ENCODE measurements at places on chromosomes 11 and 22.

DNA sequence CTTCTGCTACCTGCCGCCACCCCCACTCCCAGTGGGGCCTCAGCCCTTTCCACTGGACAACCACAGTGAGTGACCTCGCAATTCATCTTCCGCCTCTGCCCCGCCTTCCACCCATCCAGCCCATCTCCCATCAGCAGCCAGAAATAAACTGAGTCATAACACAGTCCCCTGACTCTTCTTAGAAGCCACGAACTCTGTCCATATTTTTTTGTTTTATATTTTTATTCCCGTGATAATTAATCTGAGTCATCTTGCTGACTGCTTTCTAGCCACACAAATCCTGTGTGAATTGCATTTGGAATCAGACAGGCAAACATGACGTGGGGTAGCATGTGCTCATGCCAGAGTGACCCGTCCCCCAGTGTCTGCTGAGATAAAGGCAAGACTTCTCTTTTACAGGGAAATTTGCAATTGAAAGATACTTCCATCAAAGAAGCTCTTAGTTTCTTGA, 7.0 kb downstream of the FADD start:
- DNase-seq, result no peak

DNA sequence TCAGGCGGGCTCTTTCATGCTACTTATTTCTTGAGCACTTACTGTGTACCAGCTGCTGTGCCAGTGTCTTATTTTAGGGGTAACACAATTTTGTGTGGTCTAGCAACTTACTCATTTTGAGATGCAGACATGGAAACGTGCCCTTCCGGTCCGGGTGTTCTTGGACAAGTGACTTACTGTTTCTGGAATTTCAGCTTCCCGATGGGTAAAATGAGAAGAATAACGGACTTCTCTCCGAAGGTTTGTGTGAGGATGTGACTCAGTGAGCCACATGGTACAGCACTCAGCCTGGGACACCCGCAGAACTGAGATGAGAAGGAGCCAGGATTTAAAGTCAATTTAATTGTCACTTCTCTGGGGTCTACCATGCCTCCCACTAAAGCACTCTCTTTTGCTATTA, 114.5 kb upstream of the SYT13 start:
- no peak for DNase-seq

DNA sequence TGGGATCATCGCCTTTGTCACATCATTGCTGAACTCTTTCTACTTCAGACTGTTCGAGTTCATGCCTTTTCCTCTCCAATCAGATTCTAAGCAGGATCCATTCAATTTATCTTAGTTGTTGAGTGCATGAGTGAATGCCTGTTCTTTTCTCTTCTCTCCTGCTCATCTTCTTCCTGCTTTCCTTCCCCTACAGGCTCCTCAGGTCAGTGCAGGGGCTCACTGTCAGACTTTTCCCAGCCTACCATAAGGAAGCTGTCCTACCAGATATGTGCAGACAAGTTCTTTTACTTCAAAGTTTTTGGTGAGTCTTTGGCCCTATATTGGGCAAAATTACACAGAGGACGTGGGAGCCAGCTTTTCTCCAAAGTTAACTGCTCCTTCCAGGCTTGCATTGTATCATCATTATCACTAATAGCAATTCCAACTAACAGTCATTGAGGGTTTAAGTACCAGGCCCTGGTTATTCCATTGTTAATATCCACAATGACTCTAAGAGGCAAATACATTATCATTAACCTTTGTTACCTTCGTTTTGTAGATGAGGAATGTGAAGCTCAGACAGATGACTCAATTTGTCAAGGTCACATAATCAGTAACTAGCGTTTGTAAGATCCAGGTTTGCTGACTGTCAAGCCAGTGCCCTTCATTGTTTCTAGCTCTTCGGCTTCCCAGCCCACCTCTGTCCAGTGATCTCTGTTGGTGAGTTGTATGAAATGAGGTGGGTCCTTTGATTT, 30.4 kb downstream of the OR6Q1 start:
- peak; percentile 80 for DNase-seq

DNA sequence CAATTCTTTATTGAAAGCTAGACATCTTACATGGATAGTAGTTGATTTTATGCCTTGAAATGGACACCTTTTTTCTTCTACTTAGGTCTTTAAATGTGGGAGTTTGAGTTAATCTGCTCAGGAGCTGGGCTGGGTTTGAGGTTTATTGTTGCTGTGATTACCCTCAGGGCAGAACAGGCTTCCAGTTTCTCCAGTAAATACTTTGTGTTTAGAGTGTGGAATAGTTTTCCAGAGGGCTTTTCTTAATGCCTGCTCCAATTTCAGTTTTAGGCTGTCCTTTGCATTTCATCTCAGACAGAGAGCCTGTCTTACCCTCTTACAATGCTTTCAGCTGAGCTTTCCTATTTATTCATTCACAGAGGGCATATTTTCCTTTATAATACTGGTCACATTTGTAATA, 69.9 kb upstream of the ADORA2A start:
- no peak for DNase-seq

GRCh38 chr11:91823252-91823830, 401.3 kb upstream of the FAT3 start:
- no peak for DNase-seq

- DNase-seq, result no peak
Observed at GRCh38 chr11:48047616-48048015, 67.3 kb downstream of the PTPRJ start.

DNA sequence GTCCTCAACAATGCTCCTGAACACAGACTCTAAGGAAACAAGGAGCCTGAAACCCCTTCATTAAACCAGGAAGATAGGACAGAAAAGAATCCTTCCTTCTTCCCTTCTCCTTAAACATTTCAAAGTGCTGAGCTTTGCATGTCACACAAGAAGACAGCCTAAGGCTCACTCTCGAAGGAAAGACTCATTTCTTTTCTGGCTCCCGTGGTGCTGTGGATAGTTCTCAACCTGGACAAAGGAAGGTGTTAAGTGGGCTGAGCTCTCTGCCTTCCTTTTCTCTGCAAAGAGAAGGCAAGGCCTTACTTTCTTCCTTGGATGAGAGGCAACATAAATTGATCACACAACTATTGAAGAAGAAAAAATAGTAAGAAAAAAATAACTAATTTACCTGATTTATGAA, 452.4 kb upstream of the DDI1 start:
- peak; percentile 90 for DNase-seq

Data from endodermal cell (in vitro differentiated cells).